Spleen (tissue), 13 donors: ENCODE measurements at places on chromosomes 5 and 9. TPM values are rescaled to one million over a fixed set of nuclear protein-coding genes. Genes with fewer than 3 reads are reported as not detected.

DNA sequence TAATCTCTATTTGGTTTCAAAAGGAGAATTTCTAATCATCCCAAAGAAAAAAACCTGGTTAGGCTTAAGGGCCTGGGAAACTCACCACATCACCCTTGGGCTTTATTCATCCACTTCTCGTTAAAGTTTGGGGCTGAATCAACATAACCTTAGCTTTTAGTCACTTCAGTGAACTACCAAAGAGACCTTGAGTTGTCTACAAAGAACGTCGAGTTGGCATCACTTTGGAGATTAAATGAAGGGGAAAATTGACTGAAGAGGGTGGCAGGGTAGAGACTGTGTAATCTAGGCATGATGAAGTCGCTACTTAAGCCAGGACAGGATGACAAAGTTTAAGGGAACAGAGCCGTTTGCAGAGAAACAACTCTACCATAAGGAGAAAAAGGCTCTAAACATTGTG is 341.4 kb downstream of the RAB3C start:
- DNase-seq = no peak
- H3K36me3 ChIP-seq = no peaks in the 10 kb centered on the region
- H3K4me1 ChIP-seq = peaks cover 4% of the 10 kb centered on the region
- no peak overlapping the region for H3K4me3 ChIP-seq
- no peaks in the 10 kb centered on the region for H3K27me3 ChIP-seq
- H3K27ac ChIP-seq = no peak overlapping the region

DNA sequence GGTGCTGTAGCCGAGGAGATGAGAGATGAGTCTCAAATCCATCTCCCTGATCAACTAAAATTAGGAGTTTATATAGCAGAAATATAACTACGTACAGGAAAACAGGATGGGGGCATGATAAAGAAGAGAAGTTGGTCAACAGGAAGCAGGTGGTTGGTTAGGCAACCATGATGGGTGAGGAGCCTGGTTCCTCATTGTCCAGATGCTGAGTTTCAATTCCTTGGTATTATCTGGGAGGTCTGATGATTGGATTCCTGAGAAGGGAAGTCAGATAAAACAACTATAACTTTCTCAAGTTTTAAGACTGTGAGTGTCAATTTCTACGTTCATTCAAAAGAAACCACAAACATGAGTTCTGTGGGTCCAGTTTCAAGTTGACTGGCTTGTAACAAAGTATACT is 323.9 kb downstream of the MTRR start:
- H3K4me1 ChIP-seq = no peaks in the 10 kb centered on the region
- no peaks in the 10 kb centered on the region for H3K27me3 ChIP-seq
- H3K27ac ChIP-seq = no peak overlapping the region
- no peak for DNase-seq
- no peaks in the 10 kb centered on the region for H3K36me3 ChIP-seq

DNA sequence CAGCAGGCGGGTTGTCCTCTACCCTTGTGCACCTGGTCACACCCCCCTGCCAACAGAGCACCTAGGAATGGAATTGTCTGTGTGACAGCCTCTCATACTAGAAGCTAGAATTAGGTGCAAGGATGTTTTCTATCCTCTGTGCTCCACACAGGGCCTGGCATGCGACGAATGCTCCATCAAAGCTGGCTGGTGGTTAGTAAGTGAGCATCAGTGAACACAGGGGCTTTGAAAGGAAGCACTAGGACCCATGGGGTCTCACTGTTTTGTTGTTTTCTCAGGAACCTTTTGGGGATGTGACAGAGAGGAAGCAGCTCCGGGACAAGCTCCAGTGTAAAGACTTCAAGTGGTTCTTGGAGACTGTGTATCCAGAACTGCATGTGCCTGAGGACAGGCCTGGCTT is 32.3 kb downstream of the GALNT12 start:
- DNase-seq = no peak
- no peak overlapping the region for H3K4me3 ChIP-seq
- no peaks in the 10 kb centered on the region for H3K36me3 ChIP-seq
- no peaks in the 10 kb centered on the region for H3K27me3 ChIP-seq

DNA sequence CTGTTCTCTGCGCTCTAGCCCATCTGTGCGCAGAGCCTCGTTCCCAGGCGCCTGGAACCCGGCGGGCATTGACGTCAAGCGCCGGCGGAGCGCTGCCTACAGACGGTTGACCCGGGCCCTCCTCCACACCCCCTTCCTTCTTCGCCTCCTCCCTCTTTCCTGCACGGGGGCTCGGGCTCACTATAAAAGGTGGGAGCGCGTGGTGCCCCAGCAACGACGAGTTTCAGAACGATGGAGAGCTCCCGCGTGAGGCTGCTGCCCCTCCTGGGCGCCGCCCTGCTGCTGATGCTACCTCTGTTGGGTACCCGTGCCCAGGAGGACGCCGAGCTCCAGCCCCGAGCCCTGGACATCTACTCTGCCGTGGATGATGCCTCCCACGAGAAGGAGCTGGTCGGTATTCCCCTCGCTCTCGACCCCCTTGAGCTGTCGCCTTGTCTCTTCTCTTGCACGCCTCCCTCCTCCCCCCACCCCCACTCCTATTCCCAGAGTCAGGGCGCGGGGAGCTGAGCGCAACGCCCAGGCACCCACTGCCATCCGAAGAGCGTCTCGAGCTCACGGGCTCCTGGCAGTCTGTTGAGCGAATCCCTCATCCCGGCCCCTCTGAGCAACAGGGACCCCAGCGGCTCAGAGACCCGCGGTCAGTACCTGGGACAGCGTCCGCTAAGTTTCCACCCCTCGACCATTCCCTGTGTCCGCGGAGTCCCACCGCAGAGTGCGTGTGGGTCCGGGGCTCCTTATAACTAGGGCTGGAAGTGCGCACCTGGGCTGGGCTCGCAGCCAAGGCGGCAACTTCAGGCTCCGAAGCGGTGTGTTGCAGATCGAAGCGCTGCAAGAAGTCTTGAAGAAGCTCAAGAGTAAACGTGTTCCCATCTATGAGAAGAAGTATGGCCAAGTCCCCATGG is at the start of gene CARTPT:
CARTPT (plus strand) TSS at position 213 of the 902 bp plus-strand sequence; CDS start at position 232, 19 bp downstream.
- H3K36me3 ChIP-seq = no peaks in the 10 kb centered on the region
- H3K4me1 ChIP-seq = peaks cover 2% of the 10 kb centered on the region
- H3K27ac ChIP-seq = no peak within 1 kb of the TSS
- H3K27me3 ChIP-seq = peaks cover 56% of the 10 kb centered on the region
- no peak for DNase-seq

GRCh38 chr5:94467954-94468930 is 150.2 kb downstream of the KIAA0825 start:
- no peaks in the 10 kb centered on the region for H3K4me1 ChIP-seq
- no peaks in the 10 kb centered on the region for H3K27me3 ChIP-seq
- DNase-seq = no peak

DNA sequence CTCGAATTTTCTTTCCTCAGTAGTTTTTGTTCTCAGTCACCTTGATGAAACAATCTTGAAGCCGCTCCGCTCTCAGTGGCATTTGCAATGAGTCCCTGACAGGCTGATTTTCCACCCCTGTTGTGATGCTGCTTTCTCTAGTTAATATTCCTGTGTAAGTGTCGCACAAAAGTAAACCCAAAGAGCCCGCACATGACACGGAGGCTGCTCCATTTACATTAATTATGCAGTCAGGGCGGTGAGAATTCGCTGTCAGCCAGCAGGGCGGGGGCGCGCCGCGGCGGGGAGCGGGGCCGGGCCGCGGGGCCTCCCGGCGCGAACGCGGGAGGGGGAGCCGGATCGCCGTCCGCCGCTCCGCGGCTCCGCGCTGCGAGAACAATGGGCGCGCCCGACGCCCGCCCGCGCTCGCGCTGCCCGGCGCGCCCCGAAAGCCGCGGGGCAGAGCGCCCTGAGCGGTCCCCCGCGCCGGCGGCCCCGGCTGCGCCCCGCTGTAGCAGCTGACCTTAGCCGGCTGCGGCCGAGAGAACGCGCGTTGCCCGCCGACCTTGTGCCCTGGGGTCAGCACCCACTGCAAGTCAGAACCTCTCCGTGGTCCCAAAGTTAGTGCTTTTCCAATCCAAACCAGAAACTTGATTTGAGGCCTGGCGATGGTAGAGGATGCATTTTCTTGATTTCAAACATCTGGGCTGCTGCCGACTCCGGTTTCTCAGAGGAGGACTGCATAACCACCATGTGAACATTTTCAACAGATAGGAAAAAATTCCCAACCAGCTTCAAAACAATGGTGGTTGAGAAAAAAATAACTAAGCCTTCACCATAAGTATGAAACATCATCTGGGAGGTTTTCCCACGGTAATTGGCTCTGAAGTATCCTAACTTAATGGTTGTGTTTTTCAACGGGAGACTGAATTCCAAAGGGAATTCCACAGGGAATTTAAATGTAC is 142.6 kb downstream of the PBX3 start:
- DNase-seq = peak; percentile 82
- no peaks in the 10 kb centered on the region for H3K4me1 ChIP-seq
- H3K27me3 ChIP-seq = peaks cover 16% of the 10 kb centered on the region
- H3K27ac ChIP-seq = no peak overlapping the region

GRCh38 chr5:135396459-135397055 is 2.5 kb downstream of the MACROH2A1 start:
- no peak for DNase-seq
- peak overlapping the region; percentile 93 for H3K27ac ChIP-seq
- H3K4me3 ChIP-seq = no peak overlapping the region

DNA sequence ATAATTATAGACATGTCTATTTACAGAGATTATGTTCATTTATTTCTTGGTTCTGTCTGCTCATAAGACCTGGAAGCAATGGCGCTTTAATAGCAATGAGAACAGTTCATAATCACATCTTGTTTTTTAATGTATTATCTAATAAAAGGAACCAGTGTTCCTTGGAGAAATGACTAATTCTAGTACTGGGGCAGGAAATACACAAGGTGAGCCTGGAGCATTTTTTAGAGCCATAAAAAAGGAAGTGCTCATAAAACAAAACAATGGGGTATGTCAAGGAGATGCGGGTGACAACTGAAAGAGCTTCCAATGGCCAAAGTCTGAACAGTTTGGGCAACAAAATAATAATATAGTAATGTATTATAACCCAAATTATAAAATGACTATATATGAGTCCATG is 531.9 kb upstream of the CHD1 start:
- no peak overlapping the region for H3K27ac ChIP-seq
- H3K27me3 ChIP-seq = no peaks in the 10 kb centered on the region
- no peaks in the 10 kb centered on the region for H3K36me3 ChIP-seq
- DNase-seq = no peak
- H3K4me1 ChIP-seq = no peaks in the 10 kb centered on the region

- no peak for DNase-seq
- no peaks in the 10 kb centered on the region for H3K36me3 ChIP-seq
- H3K27ac ChIP-seq = no peak overlapping the region
- no peaks in the 10 kb centered on the region for H3K4me1 ChIP-seq
- H3K4me3 ChIP-seq = no peak overlapping the region
- H3K27me3 ChIP-seq = no peaks in the 10 kb centered on the region
These were observed 21.6 kb downstream of the PDE6A start for GRCh38 chr5:149922950-149923349.

DNA sequence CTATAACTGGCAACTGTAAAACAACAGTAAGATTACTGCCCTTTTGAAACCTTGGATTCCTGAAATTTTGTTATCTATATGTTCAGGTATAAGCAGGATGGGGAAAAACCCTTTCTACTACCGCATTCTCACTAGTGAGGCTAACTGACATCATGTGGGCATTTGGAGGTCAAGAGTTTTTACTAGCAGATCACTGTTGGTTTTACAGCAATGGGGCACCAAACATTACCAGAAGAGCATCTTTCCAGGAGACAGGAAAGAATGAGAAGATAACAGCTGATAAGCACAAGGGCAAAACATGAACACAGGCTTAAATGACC is 20.9 kb upstream of the TTC33 start:
- peak overlapping the region; percentile 6 for H3K27ac ChIP-seq
- no peak for DNase-seq
- peaks cover under 1% of the 10 kb centered on the region for H3K4me1 ChIP-seq
- H3K36me3 ChIP-seq = peaks cover 50% of the 10 kb centered on the region

GRCh38 chr5:135030956-135031812 is 2.8 kb downstream of the PITX1 start:
- peak overlapping the region; percentile 26 for H3K4me3 ChIP-seq
- H3K36me3 ChIP-seq = no peaks in the 10 kb centered on the region
- H3K27ac ChIP-seq = no peak overlapping the region

DNA sequence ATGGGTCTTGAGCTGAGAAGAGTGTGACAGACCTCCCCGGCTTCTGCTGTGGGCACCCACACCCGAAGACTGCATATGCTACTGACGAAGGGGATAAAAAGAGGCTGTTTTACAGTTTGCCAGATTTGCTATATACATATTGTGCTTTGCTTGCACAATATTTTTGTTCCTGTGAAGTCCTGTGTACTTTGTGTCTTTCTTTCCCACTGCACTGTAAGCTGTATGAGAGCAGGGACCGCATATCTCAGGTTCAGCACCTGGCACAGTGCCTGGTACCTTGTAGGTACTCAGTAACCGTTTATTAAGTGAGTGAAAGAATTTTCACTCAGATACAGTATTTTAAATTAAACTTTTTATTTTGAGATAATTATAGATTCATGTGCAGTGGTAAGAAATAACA is 8.2 kb upstream of the GARNL3 start:
- DNase-seq = no peak
- no peak overlapping the region for H3K4me3 ChIP-seq
- H3K27ac ChIP-seq = no peak overlapping the region
- H3K36me3 ChIP-seq = no peaks in the 10 kb centered on the region
- H3K4me1 ChIP-seq = no peaks in the 10 kb centered on the region

DNA sequence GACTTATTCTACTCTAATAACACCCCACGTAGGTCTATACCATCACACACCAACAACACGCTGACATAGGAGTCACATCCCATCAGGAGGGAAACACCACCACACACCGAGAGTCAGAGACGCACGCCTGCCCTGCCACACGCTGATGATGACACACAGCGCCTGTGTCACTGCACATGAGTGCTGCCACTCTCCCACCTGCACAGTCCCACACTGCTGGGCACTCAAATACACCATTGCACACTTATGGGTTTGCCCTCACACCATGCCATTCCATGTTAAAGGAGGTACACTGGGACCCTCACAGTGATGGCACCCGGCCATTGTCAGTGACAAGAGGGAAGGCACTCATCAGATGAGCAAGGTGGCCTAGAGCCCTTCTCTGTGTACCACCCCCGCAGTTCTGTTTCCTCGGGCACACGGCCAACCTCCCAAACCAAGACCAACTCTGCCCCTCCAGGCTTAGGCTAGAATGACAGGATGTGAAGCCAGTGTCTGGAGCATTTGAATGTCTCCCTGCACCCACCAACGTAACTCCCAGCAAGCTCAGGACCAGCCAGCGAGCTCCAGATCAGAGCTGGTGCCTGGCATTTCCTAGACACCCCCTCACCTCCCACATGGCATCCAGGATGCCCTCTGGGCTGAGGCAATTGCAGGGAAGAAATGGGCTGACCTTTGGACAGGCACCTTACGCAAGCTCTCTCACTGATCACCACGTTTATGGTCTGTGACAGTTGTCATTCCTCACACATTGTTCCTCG is 3.6 kb upstream of the CPLX2 start:
- no peak overlapping the region for H3K27ac ChIP-seq
- no peaks in the 10 kb centered on the region for H3K4me1 ChIP-seq
- no peak for DNase-seq
- no peaks in the 10 kb centered on the region for H3K36me3 ChIP-seq

Gene SPOUT1
- polyA plus RNA-seq = 37.5 TPM

Gene RFX3
- polyA plus RNA-seq = 2.5 TPM

Gene MYOZ3
- polyA plus RNA-seq = 0.14 TPM

Gene RFESD
- polyA plus RNA-seq = 1.3 TPM

Gene FST
- 0.07 TPM for polyA plus RNA-seq
